NCI-H187 (cell line): ENCODE measurements at places on chromosomes 11 and 22.
A peak's percentile ranks its signal among the peaks of the same experiment; 100 is the strongest.

GRCh38 chr11:86926975-86927374 lies 28.2 kb downstream of the FZD4 start:
- DNase-seq, result no peak

DNA sequence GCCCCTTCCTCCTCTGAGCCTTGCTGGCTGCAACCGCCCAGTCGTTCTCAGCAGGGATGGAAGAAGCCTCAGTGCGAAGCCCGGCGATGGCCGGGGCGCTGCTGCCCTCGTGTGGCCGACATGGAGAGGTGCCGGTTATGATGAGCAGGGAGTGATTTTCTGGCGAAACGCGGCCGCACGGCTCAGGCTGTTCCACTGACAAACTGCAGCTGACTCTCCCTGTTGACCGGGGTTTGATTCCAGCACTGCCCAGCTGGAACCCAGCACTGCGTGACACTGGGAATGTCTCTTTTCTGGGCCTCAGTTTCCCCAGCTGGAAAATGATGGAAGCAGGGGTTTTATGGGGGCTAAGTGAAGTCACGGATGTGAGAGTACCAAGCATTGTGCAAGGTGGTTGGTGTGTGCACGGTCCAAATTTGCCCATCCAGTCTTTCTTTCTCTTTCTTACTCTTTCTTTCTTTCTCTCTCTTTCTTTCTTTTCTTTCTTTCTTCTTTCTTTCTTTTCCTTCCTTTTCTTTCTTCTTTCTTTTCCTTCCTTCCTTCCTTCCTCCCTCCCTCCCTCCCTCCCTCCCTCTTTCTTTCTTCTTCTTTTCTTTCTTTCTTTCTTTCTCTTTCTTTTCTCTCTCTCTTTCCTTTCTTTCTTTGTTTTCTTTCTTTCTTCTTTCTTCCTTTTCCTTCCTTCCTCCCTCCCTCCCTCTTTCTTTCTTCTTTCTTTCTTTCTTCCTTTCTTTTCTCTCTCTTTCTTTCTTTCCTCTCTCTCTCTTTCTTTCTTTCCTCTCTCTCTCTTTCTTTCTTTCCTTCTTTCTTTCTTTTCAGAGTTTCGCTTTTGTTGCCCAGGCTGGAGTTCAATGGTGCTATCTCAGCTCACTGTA lies 25.8 kb upstream of the MPPED1 start:
- DNase-seq, result peak; percentile 5

DNA sequence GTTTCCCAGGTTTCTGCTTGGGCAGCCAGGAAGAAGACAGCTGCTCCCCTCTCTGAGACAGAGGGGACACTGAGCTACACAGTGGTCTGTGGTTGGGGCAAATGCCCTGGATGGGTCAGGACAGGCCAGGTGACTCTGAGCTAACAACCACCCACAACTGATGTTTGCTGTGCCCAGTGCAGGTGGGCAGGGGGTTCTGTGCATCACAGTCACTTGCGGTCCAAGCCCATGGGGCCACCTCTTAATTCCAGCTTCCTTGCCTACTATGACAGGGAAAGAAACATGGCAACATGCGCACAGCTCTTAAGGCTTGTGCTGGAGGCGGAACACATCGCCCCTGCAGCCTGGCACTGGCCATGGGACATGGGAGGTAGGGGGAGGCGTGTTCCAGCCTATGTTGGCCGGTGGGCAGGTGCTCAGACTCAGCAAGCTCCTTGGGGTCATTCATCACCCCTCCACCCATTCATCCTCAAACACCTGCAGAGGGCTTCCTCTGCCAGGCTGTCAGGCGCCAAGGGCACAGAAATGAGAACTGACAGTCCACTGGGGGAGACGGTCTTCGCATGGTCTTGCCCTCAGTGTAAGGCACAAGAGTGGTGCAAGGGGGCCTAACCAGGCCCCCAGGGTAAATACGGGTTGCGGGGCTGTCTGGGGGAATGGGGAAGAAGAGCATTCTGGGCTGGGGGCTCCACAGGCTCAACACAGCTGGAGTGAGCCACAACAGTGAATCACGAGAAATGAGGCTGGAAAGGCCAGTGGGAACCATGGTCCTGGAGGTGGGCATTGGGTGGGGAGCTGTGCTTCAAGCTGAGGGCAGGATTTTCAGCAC lies 55.6 kb downstream of the ARFGAP3 start:
- DNase-seq, result no peak

- no peak for DNase-seq
These were observed 1.3 kb upstream of the WNT7B start for GRCh38 chr22:45978275-45978713.

- no peak for DNase-seq
These were observed 36.6 kb downstream of the KCNJ1 start for GRCh38 chr11:128830290-128831173.

DNA sequence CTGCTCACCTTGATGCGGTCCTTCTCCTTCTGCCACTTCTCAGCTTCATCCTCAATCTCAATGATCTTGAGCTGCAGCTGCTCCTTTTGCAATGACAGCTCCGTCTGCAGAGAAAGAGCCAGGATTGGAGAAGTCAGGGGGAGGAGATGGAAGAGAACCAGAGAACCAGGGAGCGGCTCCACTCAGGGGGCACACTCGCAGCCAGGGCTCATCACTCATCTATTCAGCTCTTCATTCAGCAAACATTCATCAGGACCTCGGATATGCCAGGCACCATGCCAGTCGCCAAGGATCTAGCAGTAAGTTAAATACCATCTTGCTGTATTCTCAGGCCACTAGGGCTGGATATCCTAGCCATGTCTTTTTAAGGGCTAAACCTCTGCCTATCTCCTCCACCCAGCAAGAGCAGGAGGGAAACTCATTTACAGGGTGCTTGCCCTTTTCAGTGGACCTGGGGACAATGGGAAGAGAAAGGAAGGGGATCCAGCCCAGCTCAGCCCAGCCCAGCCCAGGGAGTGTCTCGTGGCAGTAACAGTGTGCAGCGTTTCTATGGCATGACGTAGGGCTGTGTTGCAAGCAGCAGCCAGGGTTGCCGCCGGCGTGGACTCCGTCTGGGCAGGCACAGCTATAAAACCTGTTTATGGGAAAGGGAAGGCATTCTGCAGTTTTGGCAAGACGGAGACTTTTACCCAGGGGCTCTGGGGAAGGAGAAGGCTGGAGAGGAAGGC lies 9.4 kb downstream of the TRIM29 start:
- no peak for DNase-seq

GRCh38 chr11:41045266-41045665 lies 414.2 kb downstream of the LRRC4C start:
- DNase-seq, result no peak

- no peak for DNase-seq
These were observed 36.0 kb downstream of the COMMD9 start for GRCh38 chr11:36253238-36253637.
